Adrenal gland (tissue), 19 donors: ENCODE measurements at places on chromosomes 6 and 20. TPM values are rescaled to one million over a fixed set of nuclear protein-coding genes. Genes with fewer than 3 reads are reported as not detected.

DNA sequence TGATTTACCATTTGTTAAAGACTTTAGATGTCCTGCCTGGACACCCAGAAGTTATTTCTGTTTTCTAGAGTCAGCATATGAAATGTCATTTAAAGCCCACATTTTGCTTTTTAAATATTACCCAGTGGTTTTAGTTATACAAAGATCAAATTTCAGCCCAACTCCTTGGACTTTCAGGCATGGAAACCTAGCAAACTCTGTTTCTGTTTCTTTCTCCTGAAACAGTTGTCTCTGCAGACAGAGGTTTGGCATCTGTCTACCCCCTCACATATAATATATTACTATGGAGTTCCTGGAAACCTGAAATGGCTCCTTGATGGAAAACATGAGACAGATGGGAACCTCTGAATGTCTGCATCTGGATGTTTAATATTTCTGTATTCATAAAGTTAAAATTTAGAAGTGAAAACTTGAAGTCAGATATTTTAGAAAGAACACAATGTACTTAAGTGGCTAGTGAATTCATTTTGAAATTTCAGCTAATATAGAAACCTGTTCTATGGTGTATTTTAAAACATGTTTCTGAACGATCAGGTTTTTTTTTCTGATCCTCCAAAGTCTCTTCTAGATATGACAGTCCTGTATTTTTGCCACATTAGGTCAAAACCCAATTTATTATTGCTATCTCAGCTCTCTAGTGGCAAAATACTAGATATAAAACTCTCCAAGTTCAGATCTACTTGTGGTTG, 743.3 kb downstream of the CD109 start:
- H3K27me3 ChIP-seq, result no peaks in the 10 kb centered on the region
- no peaks in the 10 kb centered on the region for H3K4me1 ChIP-seq
- no peaks in the 10 kb centered on the region for H3K36me3 ChIP-seq
- H3K4me3 ChIP-seq, result no peak overlapping the region
- DNase-seq, result no peak

CLPSL1 gene
- total RNA-seq, result not detected

HTR1B gene
- total RNA-seq, result not detected

DNA sequence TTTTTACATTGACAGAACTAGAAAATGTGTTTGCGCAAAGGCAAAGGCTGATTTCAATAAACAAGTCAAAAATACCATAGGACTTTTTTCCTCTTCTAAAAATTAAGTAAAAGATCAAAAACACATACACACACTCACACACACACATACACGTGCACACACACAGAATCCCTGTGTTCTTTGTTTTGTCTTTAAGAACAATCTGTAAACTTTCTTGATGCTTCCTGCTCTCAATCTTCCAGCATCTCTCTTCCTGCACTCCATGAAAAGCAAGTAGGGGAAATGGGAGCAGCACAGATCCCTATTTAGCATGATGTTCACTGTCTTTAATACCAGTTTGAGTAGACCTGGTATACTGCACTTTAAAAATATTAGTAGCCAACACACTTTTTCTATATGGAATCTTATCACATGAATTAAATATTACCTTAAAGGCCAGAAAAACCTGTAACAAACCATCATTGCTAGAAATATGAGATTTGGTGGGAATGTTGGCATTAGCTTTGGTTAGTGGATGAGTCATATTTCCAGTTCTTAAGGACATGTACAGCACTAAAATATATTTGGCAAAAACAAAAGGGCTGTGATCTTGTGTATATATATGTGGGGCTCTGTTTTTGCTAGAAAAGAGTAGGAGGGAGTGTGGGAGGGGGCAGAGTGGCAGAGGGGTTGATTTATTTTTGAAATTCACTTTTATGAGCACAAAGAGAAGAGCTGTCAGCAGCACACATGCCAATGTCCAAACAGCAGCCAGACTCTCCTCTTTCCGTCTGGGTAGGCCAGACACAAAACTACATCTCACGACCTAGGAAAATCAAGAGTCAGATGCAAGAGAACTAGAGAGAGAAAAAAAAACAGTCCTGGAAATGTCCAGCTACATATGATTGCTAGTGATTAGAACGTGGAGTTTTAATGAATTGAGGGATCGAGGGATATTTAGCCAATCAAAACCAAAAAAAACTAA, 4.6 kb downstream of the PTPRK start:
- no peak overlapping the region for H3K4me3 ChIP-seq
- H3K27ac ChIP-seq, result no peak overlapping the region
- H3K27me3 ChIP-seq, result no peaks in the 10 kb centered on the region
- no peaks in the 10 kb centered on the region for H3K36me3 ChIP-seq

BACH2 gene
- total RNA-seq, result 0.17 TPM

- H3K4me3 ChIP-seq, result no peak overlapping the region
- no peak for DNase-seq
- no peaks in the 10 kb centered on the region for H3K27me3 ChIP-seq
- H3K27ac ChIP-seq, result no peak overlapping the region
Observed at GRCh38 chr20:43972051-43972450, 57.4 kb downstream of the TOX2 start.

MAP7 gene
- 13.4 TPM for total RNA-seq

SLC12A5 gene
- 24.5 TPM for total RNA-seq
